ENCODE measurements at places on chromosomes 6 and 20.
A peak's percentile ranks its signal among the peaks of the same experiment; 100 is the strongest.

- no peak for DNase-seq
Observed at GRCh38 chr6:158049055-158050028, 67.7 kb downstream of the SYNJ2 start.

GRCh38 chr6:167953551-167953950 lies 43.9 kb upstream of the KIF25 start:
- DNase-seq = no peak

DNA sequence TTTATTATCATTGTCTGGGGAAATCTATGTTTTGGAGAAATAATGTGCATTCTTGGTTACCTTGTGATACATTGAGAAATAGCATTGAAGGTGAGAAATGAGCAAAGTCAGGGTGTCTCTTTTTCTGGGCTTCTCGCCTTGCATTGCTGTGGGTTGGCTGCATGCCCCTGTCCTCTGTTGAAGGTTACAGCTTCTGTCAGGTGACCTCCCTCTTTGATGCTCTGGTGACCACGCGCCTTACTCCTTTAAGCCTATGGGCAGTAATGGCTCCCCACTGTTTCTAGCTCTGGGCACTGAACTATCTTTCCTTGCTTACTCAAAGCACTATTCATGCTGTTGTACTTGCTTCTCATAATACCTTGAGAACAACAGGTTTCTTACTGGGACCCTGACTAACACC lies 14.6 kb downstream of the ADGRB3 start:
- DNase-seq = no peak

DNA sequence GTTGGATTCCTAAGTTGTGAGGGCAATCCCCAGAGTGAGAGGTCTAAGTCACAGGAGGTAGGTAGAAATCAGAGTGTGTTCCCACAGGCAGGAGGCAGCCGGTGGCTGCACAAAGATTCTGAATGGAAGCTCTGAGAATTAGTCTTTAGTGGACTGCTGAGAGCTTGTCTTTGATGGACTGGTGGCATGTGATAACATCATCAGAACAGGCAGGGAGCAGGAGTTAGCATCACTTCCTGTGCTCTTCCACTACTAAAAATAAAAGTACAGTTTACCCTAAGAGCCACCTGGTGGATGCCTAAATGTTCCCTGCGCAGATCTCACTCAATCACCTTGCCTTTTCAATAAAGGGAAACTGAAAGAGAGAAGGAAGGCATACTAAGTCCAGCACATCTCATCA lies 294.6 kb upstream of the POU3F2 start:
- no peak for DNase-seq

DNA sequence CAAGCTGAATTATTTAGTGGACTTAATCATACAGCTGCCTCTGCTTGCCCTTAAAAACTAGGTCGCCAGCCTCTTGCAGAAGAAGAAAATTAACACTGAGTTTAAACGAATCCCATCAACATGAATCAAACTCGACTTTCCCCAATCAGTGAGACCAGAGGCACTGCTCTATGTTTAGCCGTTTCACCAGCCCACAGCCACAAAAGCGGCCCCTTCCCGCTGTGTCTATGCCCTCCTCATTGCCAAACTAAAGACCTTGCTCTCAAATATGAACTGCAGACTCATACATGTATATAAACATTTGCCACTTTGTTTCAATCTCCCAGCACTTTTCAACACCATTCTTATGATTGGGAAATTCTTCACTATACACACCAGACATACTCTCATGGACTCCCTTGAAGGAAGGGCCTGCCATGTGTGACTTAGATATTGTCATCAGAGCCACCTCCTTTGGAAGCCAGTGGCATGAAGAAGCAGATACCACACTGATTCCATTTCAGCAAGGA lies 105.8 kb upstream of the ADGRF1 start:
- DNase-seq = no peak

- peak; percentile 82 for DNase-seq
Observed at GRCh38 chr6:72784581-72784980, 162.7 kb downstream of the KCNQ5 start.

DNA sequence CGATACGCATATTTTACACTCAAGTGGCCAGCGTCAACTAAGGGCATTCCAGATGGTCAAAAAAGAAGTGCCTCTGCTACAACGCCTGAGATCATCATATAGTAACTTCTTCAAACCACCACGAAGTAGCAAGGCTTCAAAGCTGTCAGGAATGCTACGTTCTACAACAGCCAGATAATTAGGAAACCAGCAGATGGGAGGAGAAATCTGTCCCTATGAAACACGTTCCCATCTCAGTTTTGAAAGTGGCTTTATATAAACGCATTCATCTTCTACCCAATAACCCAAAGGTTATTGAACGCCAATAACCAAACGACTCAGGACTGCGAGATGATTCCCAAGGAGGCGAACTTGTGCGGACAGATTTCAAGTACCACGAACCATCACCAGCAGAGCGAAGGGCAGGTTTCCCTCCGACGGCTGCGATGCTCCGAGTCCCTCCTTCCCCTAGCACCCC lies 1.2 kb downstream of the ABHD12 start:
- peak; percentile 40 for DNase-seq

DNA sequence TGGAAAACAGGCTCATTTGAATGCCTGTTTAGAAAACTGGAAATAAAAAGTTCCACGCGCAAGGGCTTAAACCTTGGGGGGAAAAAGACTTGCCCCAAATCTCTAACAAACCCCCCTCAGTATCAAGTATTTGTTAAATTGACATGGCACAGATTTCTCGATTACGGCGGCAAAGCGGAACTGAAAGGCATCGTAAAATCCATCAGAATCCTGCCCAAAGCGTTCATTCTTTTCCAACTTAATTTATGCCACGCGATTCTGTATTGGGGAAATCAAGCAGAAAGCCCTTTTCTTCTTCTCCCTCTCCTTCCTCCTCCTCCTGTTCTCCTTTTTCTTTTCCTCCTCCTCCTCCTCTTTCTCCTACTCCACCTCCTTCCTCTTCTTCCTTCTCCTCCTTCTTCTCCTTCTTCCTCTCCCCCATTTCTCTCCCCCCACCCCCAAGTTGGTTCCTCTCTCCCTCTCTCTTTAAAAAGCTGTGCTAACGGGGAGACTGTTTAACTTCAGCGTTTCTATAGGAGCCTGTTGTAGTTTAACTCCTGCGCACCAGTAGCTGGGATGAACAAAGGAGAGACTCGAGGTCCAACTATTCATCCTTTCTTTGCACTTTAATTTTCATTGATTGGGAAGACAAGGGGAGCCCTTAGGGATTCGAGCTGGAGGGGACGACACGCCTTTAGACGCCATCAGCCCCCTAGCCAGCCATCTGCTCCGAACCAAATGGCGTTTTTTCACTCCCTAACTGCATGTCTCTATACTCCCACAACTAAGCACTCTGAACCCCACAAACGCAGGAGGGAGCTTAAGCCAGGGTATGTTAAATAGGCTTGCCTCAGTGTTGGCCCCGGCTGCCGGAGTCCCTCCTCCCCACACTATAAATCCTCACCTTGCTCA lies 2.7 kb upstream of the DLL1 start:
- no peak for DNase-seq

DNA sequence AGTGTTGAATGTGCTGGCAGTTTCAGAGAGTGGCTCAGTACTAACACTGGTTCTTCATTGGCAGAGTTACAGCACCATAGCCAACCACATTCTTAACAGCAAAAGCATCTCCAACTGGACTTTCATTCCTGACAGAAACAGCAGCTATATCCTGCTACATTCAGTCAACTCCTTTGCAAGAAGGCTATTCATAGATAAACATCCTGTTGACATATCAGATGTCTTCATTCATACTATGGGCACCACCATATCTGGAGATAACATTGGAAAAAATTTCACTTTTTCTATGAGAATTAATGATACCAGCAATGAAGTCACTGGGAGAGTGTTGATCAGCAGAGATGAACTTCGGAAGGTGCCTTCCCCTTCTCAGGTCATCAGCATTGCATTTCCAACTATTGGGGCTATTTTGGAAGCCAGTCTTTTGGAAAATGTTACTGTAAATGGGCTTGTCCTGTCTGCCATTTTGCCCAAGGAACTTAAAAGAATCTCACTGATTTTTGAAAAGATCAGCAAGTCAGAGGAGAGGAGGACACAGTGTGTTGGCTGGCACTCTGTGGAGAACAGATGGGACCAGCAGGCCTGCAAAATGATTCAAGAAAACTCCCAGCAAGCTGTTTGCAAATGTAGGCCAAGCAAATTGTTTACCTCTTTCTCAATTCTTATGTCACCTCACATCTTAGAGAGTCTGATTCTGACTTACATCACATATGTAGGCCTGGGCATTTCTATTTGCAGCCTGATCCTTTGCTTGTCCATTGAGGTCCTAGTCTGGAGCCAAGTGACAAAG lies 17.0 kb upstream of the ADGRF4 start:
- no peak for DNase-seq

Measured in HFFc6 (cell line).